ENCODE measurements at places on chromosomes 3 and 15.

DNA sequence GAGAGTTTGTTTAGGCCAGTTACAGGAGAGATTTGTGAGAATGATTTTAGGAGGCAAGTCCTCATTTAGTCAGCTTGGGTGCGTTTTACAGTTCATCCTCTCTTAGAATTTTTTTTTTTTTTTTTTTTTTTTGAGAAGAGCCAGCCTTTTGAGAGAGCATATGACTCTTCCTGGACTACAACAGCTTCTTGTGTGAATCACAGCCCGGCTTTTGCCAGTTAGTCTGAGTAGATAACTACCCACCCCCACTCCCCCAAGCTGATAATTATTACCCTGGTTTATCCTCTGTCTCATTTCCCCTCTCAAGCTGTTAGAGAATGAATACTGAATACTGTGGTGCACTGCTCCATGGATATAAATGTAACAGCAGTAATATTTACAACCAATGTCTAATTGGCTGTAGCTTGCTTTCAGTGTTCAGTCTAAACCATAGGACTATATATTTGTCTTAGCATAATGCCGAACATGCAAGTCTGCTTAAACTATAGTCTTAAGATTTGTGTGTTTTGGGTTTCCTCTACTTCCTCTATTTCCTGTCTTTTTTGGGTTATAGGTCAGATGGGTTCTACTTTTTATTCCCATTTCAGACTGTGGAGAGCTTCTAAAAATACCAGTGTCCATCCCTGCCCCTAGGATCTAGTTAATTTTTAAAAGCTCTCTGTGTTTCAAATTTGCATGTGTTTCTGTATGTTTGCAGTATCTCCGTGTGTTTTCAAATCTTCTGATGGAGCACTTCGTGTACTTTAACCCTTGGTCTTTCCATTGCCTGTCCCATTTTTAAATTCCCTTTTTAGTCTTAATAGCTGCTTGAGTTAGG is 8.0 kb downstream of the CHD2 start:
- no peak for DNase-seq

DNA sequence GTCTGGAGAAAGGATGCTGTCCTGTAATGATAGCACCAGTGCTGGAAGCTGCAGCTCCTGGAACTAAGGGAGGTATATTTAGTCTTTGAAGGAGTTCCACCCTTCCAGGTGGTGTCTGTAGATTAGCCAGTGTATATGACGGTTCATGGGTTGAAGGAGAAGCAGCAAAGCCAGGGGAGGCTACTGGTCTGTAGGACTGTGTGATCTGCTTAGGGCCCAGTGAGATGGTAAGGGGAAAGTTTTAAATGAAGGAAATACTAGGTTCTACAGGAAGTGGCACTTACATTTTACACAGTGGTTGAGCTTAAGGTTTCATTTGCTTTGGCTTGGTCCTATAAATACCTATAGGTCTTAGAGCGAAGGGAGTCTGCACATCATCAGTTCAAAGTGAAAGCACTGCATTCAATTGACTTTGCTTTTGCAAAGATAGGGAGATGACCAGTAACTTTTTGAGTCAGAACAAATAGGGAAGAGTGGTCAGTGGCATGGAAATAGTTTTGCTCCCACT is 5.6 kb downstream of the SLC25A38 start:
- DNase-seq, result no peak

DNA sequence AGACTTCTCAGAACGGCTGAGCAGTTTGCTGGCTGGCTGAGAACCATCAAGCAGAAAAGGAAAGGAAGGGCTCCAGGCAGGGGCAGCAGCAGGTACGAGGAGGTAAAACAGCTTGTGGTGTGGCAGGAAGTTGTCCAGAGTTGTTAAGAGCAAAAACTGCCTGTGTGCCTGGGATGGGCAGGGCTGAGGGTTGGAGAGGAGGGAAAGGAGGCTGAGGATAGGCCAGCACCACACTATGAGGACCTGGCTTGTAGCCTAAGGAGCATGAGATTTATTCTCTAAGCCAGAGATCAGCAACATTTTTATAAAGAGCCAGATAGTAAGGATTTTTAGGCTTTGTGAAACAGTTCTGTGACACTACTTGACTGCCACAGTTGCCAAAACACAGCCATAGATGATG is 8.0 kb downstream of the IGSF10 start:
- DNase-seq, result no peak

GRCh38 chr15:83282776-83283137 is 1.7 kb downstream of the BNC1 start:
- DNase-seq, result no peak

GRCh38 chr3:58020783-58021071 is 12.5 kb downstream of the FLNB start:
- no peak for DNase-seq

- DNase-seq, result no peak
Observed at GRCh38 chr3:129224984-129225393, 24.4 kb upstream of the COPG1 start.

- DNase-seq, result no peak
Observed at GRCh38 chr3:57822686-57823085, 66.6 kb downstream of the SLMAP start.
